ENCODE measurements at places on chromosomes 11 and 22.
A peak's percentile ranks its signal among the peaks of the same experiment; 100 is the strongest.

DNA sequence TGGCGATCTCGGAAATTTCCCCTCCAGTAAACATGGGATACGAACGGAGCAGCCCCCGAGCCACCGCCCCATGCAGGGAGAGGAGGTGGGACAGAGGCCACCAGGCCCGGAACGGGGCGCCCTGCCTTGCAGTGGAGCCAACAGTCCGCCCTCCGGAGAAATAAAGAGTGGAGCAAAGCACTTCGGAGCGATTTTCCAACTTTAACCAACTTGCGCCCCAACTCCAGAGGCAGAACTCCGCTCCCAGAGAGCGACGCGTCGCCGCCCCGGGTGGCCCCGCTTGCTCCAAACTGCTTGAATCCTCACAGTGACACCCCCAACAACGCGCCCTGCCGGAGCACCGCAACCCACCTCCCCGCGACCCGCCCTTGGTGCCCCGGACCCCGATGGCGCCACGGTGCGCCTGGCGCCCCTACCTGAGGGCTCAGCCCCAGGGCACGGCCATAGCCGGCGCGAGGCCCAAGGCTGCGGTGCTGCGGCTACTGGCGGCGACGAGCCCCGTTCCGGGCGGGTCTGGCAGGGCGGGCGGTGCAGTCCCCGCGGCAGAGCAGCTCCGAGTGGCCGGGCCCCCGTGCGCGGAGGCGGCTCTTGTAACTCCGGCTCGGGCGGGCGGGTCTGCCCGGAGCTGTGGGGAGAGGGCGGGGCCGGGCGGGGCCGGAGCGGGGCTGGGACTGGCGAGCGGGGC, at the start of gene AHNAK:
Gene AHNAK, minus strand, starts transcription at position 563 of the 685 bp plus-strand sequence. CDS start 10,708 bp downstream, outside the sequence.
- peaks cover 63% of the 10 kb centered on the region for H3K4me1 ChIP-seq
- DNase-seq = no peak
- H3K36me3 ChIP-seq = peaks cover 9% of the 10 kb centered on the region
- H3K4me3 ChIP-seq = peak within 1 kb of the TSS; percentile 97
- H3K27me3 ChIP-seq = no peaks in the 10 kb centered on the region
- H3K27ac ChIP-seq = peak within 1 kb of the TSS; percentile 92

- H3K36me3 ChIP-seq = no peaks in the 10 kb centered on the region
- H3K27ac ChIP-seq = peak overlapping the region; percentile 56
- H3K4me3 ChIP-seq = no peak overlapping the region
- peaks cover 29% of the 10 kb centered on the region for H3K4me1 ChIP-seq
- H3K27me3 ChIP-seq = peaks cover 51% of the 10 kb centered on the region
- no peak for DNase-seq
Measured at GRCh38 chr22:37079668-37080171, 28.2 kb downstream of the KCTD17 start.

DNA sequence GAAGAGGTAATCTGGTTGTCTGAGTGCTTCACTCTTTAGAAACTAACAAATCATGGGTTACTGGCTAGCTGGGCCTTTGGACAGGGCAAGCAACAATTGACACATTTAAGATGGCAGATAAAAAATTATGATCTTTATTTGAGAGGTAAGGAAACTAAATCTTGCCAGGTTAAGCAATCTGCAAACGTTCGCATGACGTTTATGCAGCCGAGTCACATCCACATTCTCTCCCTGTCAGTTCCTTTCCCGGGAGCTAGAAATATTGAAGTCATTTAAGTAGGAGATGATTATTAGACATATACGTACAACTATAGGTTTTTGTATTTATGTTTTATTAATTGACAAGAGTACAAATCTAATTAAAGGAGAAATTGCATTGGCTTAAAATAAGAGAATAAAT, 57.4 kb upstream of the RCN1 start:
- H3K4me1 ChIP-seq = no peaks in the 10 kb centered on the region
- no peak overlapping the region for H3K27ac ChIP-seq
- no peak for DNase-seq
- no peaks in the 10 kb centered on the region for H3K36me3 ChIP-seq
- H3K4me3 ChIP-seq = no peak overlapping the region

GRCh38 chr22:35476341-35476740, 64.3 kb upstream of the RASD2 start:
- no peak for DNase-seq
- H3K27me3 ChIP-seq = peaks cover 55% of the 10 kb centered on the region
- H3K36me3 ChIP-seq = peaks cover 42% of the 10 kb centered on the region
- H3K27ac ChIP-seq = no peak overlapping the region
- H3K4me3 ChIP-seq = no peak overlapping the region

DNA sequence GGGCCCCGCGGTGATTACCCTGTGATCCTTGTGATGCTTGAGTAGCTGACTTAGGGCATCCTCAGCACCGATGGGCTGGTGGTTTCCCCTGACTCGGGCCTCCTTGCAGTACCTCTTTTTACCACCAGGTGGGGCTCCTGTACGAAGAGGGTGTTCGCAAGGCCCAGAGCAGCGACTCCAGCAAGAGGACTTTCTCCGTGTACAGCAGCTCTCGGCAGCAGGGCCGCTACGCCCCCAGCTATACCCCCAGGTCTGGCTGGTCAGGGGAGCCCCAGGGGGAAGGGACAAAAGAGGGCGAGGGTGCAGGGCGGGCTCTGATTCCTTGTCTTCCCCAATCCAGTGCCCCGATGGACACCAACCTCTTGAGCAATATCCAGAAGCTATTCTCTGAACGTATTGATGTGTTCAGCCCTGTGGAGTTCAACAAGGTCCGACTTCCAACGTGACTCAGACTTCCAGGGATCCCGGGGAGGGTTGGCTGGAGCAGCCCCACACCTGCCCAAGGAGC, 1.3 kb upstream of the TM7SF2 start:
- H3K4me3 ChIP-seq = no peak overlapping the region
- peaks cover 64% of the 10 kb centered on the region for H3K4me1 ChIP-seq
- H3K27ac ChIP-seq = no peak overlapping the region
- H3K27me3 ChIP-seq = no peaks in the 10 kb centered on the region

DNA sequence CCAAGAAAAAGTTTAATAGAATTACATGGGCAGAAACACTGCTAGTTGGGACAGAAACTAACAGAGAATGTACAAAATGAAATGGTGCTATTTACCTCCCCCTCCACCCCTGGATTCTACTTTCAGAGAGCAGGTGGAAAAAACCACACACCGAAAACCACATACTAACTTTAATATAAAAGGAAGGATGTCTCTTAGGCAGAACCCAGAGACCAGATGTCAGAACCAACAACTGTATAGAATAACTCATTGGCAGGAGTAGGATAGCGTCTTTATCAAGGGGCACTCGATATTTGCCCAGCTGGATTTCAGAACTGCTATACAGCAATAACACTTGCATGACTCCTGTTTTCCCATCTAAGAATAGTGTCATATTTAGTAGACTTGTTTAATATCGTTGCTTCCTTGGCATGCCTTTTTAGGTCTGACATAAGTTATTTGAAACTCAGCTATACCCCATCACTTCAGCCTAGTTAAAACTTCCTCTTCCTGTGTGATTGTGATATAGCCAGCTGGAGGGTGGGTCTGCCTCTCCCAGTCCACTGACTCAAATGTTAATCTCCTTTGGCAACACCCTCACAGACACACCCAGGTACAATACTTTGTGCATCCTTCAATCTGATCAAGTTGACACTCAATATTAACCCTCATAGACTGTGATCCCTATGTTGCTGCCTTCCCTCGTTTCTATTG, 1.2 kb downstream of the SLC22A25 start:
- no peak overlapping the region for H3K4me3 ChIP-seq
- H3K27me3 ChIP-seq = peaks cover 44% of the 10 kb centered on the region
- no peak for DNase-seq
- H3K27ac ChIP-seq = no peak overlapping the region

DNA sequence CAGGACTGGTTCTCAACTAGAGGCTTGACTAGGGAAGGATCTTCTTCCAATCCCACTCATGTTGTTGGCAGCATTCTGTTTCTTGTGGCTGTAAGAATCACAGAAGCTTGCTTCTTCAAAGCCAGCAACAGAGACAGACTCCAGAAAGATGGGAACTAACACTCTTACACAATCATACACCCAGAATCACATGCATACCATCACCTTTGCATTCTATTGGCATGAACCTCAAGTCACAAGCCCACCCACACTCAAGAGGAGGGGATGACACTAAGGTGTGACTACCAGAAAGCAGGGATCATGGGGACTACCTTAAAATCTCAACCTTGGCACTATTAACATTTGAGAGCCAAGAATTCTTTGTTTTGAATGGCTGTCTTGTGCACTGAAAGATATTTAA, 13.6 kb upstream of the PANX3 start:
- H3K4me1 ChIP-seq = no peaks in the 10 kb centered on the region
- no peak overlapping the region for H3K4me3 ChIP-seq
- H3K36me3 ChIP-seq = no peaks in the 10 kb centered on the region
- no peak overlapping the region for H3K27ac ChIP-seq
- H3K27me3 ChIP-seq = peaks cover 50% of the 10 kb centered on the region
